Adipocyte (in vitro differentiated cells): ENCODE measurements at places on chromosomes 1 and 21.

DNA sequence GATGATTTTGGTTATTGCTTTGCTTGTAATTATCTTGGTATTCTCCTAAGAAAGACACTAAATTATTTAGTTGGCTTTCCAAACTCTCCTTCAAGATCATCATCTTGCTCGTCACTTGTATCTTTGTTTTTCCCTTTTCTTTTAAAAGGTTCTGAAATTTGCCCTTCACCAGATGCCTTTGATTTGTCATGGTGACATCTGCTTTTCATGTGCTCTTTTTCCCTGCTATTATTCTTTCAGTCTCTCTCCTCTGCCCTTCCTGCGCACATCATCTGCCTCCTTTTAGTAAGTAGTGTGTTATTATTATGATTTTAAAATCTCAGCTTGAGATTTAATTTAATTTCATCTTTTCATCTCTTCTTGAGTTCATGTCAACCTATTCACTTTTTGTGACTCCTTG lies 92.1 kb downstream of the BACH1 start:
- DNase-seq: no peak

DNA sequence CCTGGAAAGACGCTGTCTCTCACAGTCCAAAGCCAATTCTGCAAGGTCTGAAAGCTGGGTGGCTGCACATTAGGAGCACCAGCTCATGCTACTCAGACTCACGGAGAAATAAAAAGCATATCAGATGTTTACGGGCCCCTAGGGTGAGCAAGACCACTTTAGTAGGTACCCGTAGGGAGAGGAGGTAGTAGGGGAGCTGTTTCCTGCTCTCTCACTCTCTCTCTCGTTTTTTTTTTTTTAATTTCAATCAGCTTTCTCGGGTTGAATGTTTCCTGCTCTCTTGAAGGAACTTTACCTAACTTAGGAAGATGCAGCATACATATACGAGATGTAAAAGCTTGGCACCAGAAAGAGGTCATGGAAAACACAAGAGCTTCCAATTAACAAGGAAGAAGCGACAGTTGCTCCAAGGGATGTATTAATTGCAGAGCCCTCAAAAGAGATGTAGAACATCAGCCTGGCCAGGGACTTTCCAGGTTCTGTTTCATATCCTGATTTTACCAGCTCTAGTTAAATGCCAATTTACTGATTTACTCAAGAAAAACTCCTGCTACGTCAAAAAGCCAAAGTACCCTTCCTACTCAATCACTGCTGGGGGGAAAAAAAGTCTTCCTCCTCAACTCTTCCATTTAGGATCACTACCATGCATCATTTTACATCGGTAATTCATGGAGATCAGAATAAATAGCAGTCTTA lies 3.1 kb downstream of the LORICRIN start:
- no peak for DNase-seq

DNA sequence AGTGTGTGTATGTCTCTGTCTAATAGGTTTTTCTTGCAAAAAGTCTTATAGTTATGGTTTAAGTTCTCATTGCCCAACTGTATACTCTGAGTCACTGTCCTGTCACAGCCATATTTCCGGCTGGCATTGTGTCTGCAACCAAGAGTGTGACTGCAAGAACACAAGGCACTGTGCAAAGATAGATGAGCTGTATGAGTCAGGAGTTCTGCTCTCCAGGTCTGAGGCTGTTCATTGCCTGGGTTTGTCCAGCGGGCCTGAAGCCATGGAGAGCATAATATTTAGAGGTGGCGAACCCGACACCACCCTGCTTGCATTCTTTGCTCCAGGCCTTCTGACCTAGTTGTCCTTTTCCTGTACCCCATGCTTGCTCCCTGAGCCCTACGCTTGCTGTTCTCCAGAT lies 50.9 kb upstream of the CNIH3 start:
- DNase-seq: peak; percentile 72

DNA sequence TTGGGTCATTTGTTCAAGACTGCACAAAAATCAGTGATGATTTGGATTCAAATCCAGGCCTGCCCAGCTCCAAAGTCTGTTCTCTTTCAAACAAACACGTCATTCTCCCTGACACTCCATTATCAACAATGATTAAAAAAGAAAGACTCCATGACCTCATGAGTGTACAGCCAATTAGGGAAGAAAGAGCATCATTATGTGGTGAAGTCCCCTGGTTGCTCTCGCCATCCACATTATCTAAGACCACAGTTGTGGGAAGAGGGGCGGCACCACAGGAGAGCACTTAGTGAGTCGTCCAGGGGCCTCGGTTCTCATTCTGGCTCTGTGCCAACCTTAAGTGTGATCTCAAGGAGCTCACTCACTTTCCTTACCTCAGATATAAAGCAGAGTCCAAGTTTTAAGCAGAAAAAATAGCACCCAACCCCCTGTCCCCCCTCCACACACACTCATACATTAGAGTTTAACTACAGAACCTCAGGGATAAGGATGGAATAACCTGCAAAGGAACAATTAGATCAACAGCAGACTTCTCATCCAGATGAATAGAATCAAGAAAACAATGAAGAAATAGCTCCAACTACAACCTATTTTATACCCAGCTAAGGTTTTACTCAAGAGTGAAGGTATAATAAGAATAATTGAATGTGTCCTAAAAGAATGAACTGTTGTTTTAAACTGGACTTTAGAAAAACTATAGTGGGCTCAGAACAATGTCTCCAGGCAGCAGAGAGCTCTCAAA lies 47.8 kb downstream of the COL6A1 start:
- no peak for DNase-seq

DNA sequence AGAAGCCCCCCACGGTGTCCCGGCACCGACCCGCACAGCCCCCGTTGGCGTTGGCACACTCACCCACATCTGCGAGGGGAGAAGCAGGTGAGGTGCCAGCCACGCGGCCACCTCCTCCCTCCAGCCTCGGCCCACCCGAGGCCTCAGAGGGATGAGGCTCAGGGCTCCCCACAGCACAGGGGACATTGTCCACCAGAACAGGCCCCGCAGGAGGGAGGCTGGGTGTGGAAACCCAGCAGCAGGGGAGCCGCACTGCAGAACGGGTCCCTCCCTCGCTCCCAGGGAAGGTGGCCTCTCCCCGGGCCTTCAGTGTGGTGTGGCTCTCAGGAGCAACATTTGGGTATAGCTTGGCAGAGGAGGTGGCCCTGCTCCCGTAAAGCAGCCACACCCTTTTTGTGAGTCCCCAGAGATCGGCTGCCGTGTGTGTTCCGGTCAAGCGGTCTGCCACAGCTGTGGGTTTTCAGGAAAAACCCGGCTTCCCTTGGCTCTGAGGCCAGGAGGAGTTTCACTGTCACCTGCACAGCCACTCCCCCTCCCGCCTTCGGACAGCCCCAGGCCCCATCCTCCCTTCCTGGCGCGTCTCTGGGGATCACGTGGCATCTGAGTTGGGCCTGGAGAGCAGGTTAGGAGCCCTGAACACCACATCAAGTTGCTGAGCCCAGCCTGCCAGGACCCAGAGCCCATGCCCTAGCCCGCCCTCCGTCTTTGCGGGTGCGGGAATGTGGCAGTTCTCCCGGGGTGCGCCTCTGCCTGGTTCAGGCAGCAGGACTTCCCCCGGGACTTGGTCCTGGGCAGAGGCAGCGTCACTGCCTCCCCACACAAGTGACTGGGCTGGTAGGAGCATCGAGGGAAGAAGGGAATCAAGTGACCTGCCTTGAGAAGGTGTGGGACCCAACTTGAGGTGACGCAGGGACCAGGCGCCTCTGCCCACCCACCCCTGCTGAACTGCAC lies 64.0 kb downstream of the MEGF6 start:
- DNase-seq: no peak

DNA sequence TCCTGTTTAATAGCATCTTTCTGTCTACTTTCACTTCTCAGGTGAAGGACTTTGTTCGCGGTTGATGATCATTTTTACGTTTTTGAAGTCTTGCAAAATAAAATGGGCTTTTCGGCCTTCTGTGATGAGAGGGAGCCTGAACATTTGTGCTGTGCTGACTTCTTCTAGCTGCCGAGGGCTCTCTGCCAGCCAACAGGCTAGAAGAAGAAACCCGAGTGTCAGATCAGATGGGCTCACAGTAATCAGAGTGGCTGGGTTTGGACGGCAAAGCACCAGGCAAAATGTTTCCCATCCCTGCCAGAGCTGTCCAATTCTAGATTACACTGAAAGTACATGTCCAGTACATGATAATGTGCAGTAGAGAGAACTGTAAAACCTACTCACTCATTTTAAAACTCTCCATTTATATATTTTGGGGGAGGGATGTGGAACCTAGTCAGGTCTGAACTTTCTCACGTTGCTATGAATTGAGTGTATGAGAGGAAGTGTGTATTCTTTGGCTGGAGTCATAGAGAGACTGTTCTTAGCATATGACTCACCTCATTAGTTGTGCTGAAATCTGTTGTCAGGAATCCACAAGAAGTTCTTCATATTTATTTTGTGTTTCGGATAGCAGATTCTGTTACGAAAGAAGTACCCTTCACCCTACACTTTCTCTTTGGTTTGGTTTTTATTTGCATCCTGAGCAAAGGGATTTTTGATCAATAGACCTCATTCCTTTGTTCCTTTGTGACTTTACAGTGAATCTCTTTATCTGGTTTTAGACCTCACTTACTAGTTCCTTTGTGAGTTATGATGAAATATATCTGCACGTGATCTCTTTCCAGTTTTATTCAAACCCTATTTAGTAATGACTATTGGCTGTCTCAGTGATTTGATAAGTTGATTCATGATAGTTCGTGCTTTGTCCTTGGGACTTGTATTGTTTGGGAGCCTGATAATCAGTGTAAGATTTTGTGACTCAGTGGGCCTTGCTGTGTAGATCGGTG lies 4.8 kb downstream of the ATP1A1 start:
- DNase-seq: peak; percentile 93

- DNase-seq: no peak
These were observed 121.1 kb downstream of the EVI5 start for GRCh38 chr1:92663775-92664174.

DNA sequence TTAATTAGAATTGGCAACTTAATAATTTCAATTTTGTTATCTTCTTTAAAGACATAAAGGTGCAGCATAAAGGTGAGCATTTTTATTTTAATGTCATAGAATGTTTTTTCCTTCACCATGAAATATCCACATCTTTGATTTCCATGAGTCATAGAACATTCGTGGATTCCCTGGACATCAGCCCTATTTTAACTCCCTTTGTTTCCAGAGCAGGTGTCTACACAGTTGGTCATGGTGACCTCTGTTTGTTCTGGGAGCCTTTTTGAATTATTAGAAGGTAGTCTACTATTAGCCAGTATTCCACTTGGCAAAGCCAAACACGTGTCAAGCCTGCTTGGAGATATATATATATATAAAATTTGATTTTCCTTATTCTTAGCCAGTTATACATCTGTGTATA lies 572.9 kb downstream of the LTN1 start:
- no peak for DNase-seq

DNA sequence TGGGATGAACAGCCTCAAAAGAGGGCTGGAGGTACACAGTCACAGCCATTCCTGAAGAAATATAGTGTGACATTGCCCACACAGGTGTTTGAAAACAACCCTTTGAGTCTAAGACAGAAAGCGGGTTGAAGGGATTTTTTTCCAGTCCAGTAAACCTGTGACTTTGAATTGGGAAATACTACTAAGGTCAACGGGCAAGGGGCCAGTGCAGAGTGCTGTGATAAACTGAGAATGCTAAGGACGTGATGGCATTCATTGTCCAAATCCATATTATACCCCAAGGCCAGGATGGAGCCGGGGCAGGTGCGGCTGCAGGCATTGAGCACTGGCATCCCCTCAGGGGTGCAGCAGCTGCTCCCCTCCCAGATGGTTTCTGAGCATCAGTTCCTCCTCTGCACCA lies 36.6 kb downstream of the KIAA0040 start:
- no peak for DNase-seq

GRCh38 chr1:27297903-27298302 lies 24.1 kb upstream of the TMEM222 start:
- DNase-seq: no peak

- no peak for DNase-seq
These were observed 119.7 kb upstream of the ZNF648 start for GRCh38 chr1:182181167-182181572.

- no peak for DNase-seq
These were observed 39.0 kb upstream of the DIPK1A start for GRCh38 chr1:93000291-93000690.

- DNase-seq: no peak
These were observed 107.6 kb downstream of the PLXNA2 start for GRCh38 chr1:208136459-208137182.

DNA sequence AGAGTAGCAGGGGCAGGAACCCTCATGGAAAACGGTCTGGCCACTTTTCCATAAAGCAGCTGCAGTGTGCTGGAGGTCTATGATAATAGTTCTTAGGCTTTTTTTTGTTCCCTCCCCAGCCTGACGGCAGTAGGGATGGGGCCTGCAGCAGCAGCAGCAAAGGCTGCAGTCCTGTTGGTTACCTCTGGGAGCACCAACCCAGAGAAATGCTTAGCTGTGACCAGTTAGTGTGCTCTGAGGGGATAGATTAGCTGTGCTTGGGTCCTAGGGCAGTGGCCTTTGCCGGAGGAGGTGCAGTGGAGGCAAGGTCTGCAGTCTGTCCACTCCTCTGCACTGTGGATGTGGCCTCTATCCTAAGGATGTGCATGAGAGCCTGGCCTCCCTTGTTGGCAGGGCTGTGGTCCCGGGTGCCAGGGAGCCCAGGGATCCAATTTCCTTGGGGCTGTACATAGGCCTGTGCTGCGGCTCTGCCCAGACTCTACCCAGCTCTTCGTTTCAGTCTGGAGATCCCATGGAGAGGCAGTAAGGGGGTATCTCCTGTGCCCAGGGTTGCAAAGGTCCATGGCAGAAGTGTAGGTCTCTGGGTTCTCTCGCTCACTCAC lies 322.7 kb downstream of the PTBP2 start:
- no peak for DNase-seq

GRCh38 chr1:240800291-240800690 lies 188.3 kb upstream of the GREM2 start:
- no peak for DNase-seq

- DNase-seq: no peak
These were observed 26.8 kb upstream of the BEND5 start for GRCh38 chr1:48803474-48803873.

GRCh38 chr1:12626888-12627287 lies 8.9 kb upstream of the DHRS3 start:
- no peak for DNase-seq

GRCh38 chr1:175900171-175900570 lies 156.8 kb upstream of the TNR start:
- no peak for DNase-seq

- DNase-seq: no peak
These were observed 15.6 kb downstream of the RHOU start for GRCh38 chr1:228750915-228751314.

DNA sequence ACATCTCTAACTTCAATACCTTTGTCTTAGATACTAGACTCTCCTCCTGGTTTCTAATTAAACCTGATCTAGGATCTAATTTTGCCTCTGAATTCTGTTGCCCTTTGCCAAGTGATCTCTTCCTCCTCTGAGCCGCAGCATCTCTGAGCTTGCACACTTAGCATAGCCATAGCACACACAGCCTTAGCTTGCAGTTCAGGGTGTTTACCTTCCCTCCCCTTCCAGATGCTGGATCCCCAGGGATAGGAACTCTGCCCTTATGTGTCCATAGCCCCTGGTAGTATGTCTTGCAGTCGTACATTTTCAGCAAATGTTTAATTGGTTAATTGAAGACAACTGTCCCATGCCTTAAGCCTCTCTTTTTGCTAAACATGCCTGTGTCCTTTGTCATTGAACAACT lies 30.3 kb downstream of the SELL start:
- no peak for DNase-seq

GRCh38 chr1:73042403-73042802 lies 760.1 kb upstream of the NEGR1 start:
- DNase-seq: no peak
